ENCODE measurements at places on chromosomes 12 and 14.

- DNase-seq: no peak
These were observed 109.8 kb upstream of the FOXG1 start for GRCh38 chr14:28656704-28657255.

DNA sequence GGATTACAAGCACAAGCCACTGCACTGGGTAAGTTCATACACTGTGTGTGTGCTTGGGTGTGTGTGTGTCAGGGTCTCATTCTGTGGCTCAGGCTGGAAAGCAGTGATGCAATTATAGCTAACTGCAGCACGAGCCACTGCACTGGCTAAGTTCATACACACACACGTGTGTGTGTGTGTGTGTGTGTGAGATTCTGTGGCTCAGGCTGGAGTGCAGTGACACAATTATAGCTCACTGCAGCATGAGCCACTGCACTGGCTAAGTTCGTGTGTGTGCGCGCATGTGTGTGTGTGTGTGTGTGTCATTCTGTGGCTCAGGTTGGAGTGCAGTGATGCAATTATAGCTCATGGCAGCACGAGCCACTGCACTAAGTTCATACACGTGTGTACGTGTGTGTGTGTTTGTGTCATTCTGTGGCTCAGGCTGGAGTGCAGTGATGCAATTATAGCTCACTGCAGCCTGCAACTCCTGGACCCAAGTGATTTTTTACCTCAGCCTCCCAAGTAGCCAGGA, 85.4 kb downstream of the HECTD1 start:
- DNase-seq: no peak

- DNase-seq: no peak
These were observed 3.1 kb downstream of the HDAC7 start for GRCh38 chr12:47816403-47817271.

DNA sequence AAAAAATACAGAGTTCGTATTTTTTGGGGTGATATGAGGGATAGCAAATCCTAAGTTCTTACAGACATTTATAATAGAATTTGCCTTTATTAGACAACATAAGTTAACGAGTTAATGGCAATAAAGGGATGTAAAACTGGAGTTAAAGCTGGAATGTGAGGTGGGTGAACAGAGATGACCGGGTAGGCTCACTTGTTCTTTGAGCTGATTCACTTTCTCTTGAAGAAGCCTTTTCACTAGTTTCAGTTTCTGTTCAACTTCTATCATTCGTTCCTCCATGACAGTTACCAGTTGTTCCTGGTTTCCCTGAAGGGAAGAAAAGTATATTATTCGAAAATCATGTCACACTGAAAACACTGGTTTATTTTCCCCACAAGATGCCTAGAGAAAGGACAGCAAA, 57.7 kb upstream of the SAV1 start:
- DNase-seq: no peak

GRCh38 chr12:32084753-32085152, 21.9 kb upstream of the BICD1 start:
- DNase-seq: no peak

- no peak for DNase-seq
These were observed 32.0 kb downstream of the EAPP start for GRCh38 chr14:34507459-34507858.

GRCh38 chr14:51846631-51847488, 13.6 kb upstream of the GNG2 start:
- DNase-seq: peak; percentile 96

DNA sequence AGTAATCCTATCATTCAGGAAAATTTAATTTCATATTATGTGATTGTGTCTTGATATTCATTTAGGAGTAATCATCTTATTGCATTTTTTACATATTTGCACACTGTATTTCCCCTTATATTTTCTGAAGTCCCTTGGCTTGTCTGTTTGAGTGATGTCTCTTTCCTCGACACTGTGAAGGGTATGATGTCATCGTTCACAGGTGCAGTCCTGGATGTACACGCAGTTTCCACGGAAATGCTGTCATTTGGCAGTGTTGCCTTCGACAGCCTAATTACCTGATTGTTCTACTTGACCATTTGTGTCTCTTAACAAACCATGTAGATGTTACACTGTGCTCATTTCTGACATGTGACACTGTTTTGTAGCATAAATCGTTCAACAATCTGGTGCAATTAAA, 1277.0 kb downstream of the TMEM121 start:
- DNase-seq: no peak

DNA sequence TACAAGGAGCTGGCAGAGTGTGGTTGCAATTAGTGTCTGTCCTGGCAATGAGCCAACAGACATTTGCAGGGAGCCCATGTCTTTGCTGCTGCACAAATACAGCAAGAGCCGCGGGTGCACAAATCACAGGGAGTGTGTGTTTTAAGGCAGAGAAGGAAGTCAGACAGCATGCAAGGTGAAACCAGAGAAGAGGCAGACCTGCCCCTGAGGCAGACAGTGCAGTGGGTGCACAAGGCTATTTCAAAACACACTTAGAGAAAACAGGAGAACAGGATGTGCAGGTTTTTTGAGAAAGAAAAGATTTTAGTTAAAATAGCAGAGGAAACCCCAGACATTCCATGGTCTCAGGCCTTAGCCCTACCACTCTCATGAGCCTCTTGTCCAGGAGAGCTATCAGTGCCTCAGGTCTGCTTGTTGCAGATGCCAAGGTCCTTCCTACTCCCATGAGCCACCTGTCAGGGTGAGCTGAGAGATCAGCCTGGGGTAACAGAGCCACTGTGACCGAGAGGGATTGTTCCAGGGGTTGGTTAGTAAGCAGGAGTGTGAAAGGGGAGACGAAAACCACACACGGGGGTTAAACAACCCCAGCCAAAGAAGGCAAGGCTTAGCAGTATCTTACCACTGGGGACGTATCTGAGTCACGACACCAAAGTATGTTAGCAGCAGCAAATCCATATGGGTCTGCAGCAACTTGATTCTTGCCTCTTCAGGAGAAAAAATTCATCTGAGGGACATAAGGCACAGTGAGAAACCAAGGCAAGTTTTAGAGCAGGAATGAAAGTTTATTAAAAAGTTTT, 78.1 kb downstream of the C14orf132 start:
- DNase-seq: no peak

- no peak for DNase-seq
These were observed 60.0 kb downstream of the FAR2 start for GRCh38 chr12:29208936-29209701.

DNA sequence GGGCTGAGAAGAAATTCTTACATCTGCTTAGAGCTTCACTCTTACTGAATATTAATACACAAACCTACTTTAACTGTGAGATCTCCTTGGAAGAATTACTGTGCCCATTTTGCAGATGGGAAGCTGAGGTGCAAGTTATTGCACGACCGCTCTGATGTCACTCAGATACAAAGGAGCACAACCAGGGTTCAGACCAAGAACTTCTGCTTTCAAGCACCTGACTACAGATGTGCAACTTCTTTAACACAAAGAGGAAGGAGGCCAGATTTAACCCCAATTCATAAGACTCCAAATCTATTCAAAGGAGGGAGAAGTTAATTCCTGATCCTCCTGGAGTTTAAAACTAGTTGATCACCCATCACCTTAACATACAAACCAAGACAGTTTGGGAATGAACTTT, 232.6 kb downstream of the VRK1 start:
- no peak for DNase-seq

- DNase-seq: no peak
These were observed 108.0 kb upstream of the TMTC1 start for GRCh38 chr12:29891792-29892191.

DNA sequence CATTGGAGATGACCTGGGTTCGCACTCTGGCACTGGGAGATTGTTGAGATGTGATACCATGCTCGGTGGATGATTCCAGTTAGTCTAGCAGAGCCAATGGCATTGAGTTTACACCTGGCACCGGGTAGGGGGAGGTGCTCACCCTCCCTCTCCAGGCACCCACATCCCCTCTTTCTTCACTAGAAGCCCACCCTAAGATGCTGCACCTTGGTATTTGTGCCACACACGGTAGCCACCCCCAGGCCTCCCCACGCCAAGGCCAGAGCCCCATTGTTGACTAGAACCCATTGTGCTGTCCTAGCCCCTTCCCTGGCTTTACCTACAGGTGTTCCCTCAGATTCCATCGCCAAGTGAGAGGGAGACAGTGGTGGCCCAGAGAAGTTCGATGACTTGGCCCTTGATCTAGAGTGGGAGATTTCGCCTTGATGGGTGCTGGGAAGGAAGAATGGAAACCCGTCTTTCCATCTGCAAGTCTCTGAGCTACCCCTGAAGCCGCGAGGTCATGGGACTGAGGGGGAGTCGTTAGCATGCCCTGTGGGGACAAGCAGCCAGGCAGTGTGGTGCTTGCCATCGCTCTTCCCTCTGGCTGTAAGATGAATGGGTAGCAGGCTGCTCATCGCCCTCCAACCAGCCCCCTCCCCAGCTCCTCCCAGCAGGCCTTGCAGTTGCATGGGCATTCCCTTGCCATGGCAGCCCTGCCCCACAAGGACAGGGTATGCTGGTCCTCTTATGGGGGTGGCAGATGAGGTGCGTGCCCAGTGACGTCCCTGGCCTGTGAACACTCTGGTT, 8.7 kb downstream of the CCND2 start:
- DNase-seq: no peak

DNA sequence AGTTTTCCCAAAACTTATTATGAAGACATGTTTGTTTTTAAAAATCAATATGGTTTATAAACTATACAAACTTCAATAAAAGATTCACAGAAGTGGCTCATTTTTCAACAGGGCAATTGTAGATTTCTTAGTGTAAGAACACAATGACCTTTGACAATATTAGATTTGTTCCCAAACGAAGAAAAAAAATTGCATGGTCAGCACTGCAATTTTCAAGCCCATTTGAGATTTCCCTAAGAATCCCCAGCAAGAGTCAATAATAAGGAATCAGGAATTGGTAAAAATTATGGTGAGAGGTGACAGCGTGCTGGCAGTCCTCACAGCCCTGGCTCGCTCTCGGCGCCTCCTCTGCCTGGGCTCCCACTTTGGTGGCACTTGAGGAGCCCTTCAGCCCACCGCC, 145.8 kb downstream of the DERA start:
- DNase-seq: no peak

GRCh38 chr12:39572551-39572950, 47.1 kb downstream of the ABCD2 start:
- no peak for DNase-seq

GRCh38 chr14:28754209-28754985, 12.2 kb upstream of the FOXG1 start:
- DNase-seq: no peak

GRCh38 chr12:40691913-40692764, at the start of gene CNTN1:
TSS of gene CNTN1 (plus strand) at chr12:40692439.
- no peak for DNase-seq

- no peak for DNase-seq
These were observed 79.2 kb downstream of the MDGA2 start for GRCh38 chr14:47596232-47596631.

DNA sequence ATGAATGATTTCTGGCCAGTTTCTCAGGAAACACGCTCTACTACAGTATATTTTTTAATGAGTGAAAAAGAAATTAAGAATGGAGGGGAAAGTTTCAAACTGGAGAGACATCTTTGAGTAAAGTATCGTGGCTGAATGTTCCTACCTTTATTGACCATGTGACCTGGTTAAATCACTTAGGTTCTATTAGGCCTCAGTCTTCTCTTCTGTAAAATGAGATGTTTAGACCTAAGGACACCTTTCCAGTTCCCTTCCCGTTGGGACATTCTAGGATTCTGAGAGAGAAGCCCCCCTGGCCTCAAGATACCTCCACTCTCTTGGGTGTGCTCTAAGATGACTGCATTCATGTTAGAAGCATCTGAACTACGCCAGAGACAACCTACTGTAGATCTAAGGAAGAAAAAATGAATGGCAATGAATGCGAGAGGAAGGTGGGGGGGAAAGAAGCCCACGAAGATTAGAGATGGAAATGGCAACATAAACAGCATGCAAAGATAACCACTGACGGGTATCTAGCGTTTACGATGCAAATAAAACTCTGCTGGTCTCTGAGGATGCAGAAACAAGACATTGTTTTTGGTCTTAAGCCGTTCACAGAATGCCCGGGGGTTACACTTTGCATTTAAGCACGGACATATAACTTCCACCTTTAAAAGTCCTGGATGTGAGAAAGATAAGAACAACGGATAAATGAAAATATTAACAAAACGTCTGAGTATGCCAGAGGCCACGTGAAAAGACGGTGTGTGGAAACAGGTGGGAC, 599 bp upstream of the CPSF6 start:
- peak; percentile 16 for DNase-seq

DNA sequence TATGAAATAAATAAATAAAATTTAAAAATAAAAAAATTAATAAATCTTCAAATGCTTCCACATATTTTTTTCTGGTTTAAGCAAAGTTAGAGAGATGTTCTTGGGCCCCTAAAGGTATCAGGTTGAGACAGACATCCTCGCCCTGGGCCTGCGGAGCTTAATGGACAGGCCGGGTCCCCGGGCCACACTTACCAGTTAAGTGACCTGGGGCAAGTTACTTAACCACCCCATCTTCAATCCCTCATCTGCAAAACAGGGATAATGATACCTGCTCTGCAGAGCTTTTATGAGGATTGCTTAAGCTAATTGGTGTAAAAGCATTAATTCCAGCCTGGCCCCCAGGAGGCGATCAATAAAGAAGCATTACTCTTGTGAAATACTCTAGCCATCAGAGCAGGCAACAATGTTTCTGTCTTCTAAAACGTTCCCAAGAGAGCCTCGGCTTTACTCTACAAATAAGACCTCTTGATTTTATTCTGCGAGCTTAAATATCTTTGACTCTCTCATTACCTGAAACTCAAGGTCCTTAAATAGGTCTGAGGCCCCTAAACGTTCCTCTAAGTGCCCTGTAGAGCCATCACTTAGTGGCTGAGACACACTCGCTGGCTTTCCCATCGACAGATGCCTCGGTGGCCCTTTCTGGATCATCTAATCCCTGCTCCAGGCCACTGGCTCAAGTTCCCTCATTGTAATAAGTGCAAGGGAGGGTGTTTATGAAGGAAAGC, 81.1 kb upstream of the DIO3 start:
- no peak for DNase-seq

- DNase-seq: no peak
These were observed 182.3 kb downstream of the SYNE2 start for GRCh38 chr14:64035143-64035542.

- no peak for DNase-seq
These were observed 11.8 kb upstream of the OR6S1 start for GRCh38 chr14:20652996-20653975.

GRCh38 chr12:26125400-26126339, 833 bp upstream of the BHLHE41 start:
- no peak for DNase-seq

GRCh38 chr14:99605299-99605961, 1.4 kb upstream of the CCDC85C start:
- peak; percentile 74 for DNase-seq

- no peak for DNase-seq
These were observed 17.0 kb downstream of the CEP128 start for GRCh38 chr14:80924365-80925103.

DNA sequence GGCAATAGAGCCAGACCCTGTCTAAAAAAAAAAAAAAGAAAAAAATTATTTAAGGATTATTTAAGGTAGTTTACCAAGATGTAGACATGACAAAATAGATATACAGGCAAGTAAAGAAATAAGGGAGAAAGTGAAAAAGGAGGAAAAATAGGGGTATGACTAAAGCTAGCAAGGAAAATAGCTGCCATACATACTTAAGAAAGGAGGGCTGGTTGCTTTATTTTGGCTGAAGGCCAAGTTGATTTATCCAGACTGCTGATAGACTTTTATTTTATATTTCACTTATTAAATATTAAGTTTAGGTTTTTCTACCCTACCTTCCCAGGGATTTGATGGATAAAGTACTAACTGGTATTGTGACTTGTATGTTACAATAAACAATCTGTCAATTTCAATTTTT, 8.3 kb upstream of the AEBP2 start:
- DNase-seq: no peak

Measured in naive thymus-derived CD8-positive, alpha-beta T cell (primary cell).